Astrocyte (in vitro differentiated cells and primary cell): ENCODE measurements at places on chromosomes 7 and 10. TPM values are rescaled to one million over a fixed set of nuclear protein-coding genes. Genes with fewer than 3 reads are reported as not detected.

OR9A2 gene
- total RNA-seq = not detected in 2 replicates

TET1 gene
- 6.2 and 7.1 TPM in 2 replicates for total RNA-seq

POLD2 gene
- 59.9 and 67.7 TPM in 2 replicates for total RNA-seq

METTL27 gene
- 2.1 and 2.5 TPM in 2 replicates for total RNA-seq

WNT2 gene
- 0.07 and 0.24 TPM in 2 replicates for total RNA-seq

CFAP70 gene
- 1.2 and 1.3 TPM in 2 replicates for total RNA-seq

NANOS1 gene
- 3.0 and 4.7 TPM in 2 replicates for total RNA-seq

EVX1 gene
- not detected in 2 replicates for total RNA-seq

SAMD9L gene
- total RNA-seq = 45.2 and 55.6 TPM in 2 replicates

PCDH15 gene
- not detected in 2 replicates for total RNA-seq

UPK3BL2 gene
- total RNA-seq = 3.3 and 3.4 TPM in 2 replicates

C10orf62 gene
- not detected in 2 replicates for total RNA-seq

ICA1 gene
- 4.9 and 8.0 TPM in 2 replicates for total RNA-seq

PPP1R9A gene
- 5.1 and 7.5 TPM in 2 replicates for total RNA-seq

CDHR1 gene
- 0.41 and 0.75 TPM in 2 replicates for total RNA-seq

PAX4 gene
- not detected in 2 replicates for total RNA-seq

GPR15LG gene
- not detected in 2 replicates for total RNA-seq

UCMA gene
- total RNA-seq = not detected in 2 replicates

OPN1SW gene
- total RNA-seq = not detected in 2 replicates

NEURL1 gene
- total RNA-seq = 1.4 and 1.5 TPM in 2 replicates

PRF1 gene
- total RNA-seq = 0.14 and 0.16 TPM in 2 replicates

GIMAP2 gene
- not detected in 2 replicates for total RNA-seq

EIF4EBP2 gene
- 73.2 and 74.0 TPM in 2 replicates for total RNA-seq

BCAP29 gene
- total RNA-seq = 48.0 and 54.9 TPM in 2 replicates
